ENCODE measurements at places on chromosomes 11 and 22. TPM values are rescaled to one million over a fixed set of nuclear protein-coding genes. Genes with fewer than 3 reads are reported as not detected.

Gene ZNF143
- total RNA-seq, result 35.5 TPM

Gene DEFB131B
- total RNA-seq, result not detected

Gene RFPL1
- total RNA-seq, result not detected

Gene CPT1B
- total RNA-seq, result 59.5 TPM

Gene MRPL11
- total RNA-seq, result 30.1 TPM

Gene OLFML1
- total RNA-seq, result not detected

Gene CBLIF
- total RNA-seq, result not detected

Gene CTNND1
- total RNA-seq, result 9.9 TPM

Gene APOBEC3B
- 1.5 TPM for total RNA-seq

Gene LMO1
- total RNA-seq, result not detected

Gene PANX2
- total RNA-seq, result not detected

Gene OR51B4
- not detected for total RNA-seq

Gene RAB3IL1
- not detected for total RNA-seq

Gene APOBEC3H
- total RNA-seq, result 1.4 TPM

Gene NLRP6
- total RNA-seq, result 3.5 TPM

Gene CSRP3
- total RNA-seq, result not detected

Gene SAA4
- not detected for total RNA-seq

Gene YIF1A
- total RNA-seq, result 32.6 TPM

Gene BTG4
- total RNA-seq, result not detected

Gene MUC5AC
- not detected for total RNA-seq

Gene UPK3A
- not detected for total RNA-seq

Gene C22orf15
- total RNA-seq, result 0.30 TPM

Gene SAA2
- total RNA-seq, result not detected

Gene DDTL
- 3.5 TPM for total RNA-seq

Gene IGSF9B
- 43.8 TPM for total RNA-seq

Gene ADM2
- total RNA-seq, result 1.7 TPM

Gene RBMXL2
- not detected for total RNA-seq

Gene TIGD3
- total RNA-seq, result 0.21 TPM

Gene F2
- not detected for total RNA-seq

Gene DTX4
- total RNA-seq, result 1.1 TPM

Gene TNNI2
- not detected for total RNA-seq
